ENCODE measurements at places on chromosomes 5 and 9. TPM values are rescaled to one million over a fixed set of nuclear protein-coding genes. Genes with fewer than 3 reads are reported as not detected.

GRCh38 chr5:142316051-142316450, 8.8 kb downstream of the SPRY4 start:
- no peaks in the 10 kb centered on the region for H3K27me3 ChIP-seq
- no peak overlapping the region for H3K27ac ChIP-seq
- H3K4me1 ChIP-seq, result peaks cover 5% of the 10 kb centered on the region
- no peak for DNase-seq
- H3K4me3 ChIP-seq, result no peak overlapping the region

DNA sequence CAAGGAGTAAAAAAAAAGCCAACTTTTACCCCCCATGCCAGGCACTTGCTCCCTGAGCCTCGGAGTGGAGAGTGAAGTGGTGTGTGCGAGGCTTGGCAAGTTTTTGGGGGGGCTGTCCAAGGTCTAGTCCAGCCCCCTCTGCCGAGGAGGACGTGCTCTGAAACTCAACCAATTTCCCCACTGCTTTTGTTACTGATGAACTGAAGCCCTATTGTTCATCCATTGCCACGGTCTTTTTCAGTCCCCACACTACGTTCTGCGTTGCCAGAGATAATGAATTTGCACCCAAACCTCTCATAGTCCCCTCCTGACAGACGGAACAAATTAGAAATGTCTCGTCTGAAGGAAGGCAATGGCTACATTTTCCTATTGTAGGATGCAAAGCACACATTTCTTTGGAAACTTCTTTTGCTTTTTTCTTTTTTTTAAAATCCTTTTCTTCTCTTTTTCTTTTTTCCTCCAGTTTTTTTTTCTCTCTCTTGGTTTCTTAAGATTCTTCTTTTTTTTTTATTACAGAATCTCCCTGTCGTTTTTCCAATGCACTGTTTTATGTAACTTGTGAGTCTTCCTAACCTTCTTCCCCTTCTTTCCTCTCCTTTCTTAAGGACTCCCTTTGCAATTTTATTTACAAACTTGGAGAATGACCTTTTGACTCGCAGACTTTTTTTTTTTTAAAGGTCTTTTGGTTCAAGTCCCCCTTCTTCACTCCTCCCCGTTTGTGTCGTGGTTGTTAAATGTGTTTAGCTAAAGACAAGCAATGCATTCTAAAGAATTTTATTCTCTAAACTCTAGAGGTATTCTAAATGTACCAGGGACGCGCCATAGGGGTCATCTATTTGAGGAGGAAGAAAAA, 209.5 kb downstream of the MEF2C start:
- H3K27me3 ChIP-seq, result peaks cover 79% of the 10 kb centered on the region
- DNase-seq, result no peak
- H3K4me1 ChIP-seq, result no peaks in the 10 kb centered on the region
- H3K27ac ChIP-seq, result no peak overlapping the region
- no peak overlapping the region for H3K4me3 ChIP-seq

GRCh38 chr9:79800578-79800977, 228.8 kb downstream of the TLE4 start:
- no peak overlapping the region for H3K4me3 ChIP-seq
- no peaks in the 10 kb centered on the region for H3K4me1 ChIP-seq
- no peaks in the 10 kb centered on the region for H3K36me3 ChIP-seq
- H3K27ac ChIP-seq, result no peak overlapping the region
- no peak for DNase-seq
- H3K27me3 ChIP-seq, result no peaks in the 10 kb centered on the region

Gene LRRC14B
- total RNA-seq, result not detected

GRCh38 chr9:27189426-27189825, 80.4 kb downstream of the TEK start:
- no peak overlapping the region for H3K27ac ChIP-seq
- DNase-seq, result no peak
- no peaks in the 10 kb centered on the region for H3K36me3 ChIP-seq
- H3K4me3 ChIP-seq, result no peak overlapping the region
- no peaks in the 10 kb centered on the region for H3K4me1 ChIP-seq

GRCh38 chr9:22916148-22916547, 469.5 kb downstream of the DMRTA1 start:
- no peaks in the 10 kb centered on the region for H3K4me1 ChIP-seq
- H3K27me3 ChIP-seq, result no peaks in the 10 kb centered on the region
- no peaks in the 10 kb centered on the region for H3K36me3 ChIP-seq
- no peak for DNase-seq

DNA sequence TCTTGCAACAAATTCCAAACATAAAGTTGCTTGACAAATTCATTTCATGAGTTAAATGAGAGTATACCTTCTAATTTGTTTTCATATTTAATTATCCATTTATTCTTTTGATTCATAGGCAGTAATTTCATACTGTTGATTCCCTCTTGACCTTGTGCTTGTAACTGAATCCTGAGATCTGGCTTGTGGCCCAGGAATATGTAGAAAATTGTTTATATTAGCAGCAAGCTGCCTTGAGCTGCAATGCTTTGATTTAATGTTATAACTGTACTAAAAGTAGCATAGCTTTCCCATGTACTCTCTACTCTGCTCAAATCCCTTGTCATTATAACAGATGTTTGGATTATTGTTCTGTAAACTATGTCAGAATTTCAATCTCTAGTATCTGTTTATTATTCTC, 780.7 kb downstream of the NR2F1-AS1 start:
- no peak overlapping the region for H3K4me3 ChIP-seq
- no peaks in the 10 kb centered on the region for H3K4me1 ChIP-seq
- no peak for DNase-seq
- no peaks in the 10 kb centered on the region for H3K36me3 ChIP-seq
- no peaks in the 10 kb centered on the region for H3K27me3 ChIP-seq

Gene BHMT
- total RNA-seq, result 0.21 TPM

- no peaks in the 10 kb centered on the region for H3K4me1 ChIP-seq
- H3K36me3 ChIP-seq, result no peaks in the 10 kb centered on the region
- no peak overlapping the region for H3K27ac ChIP-seq
These were observed 141.4 kb downstream of the EBF1 start for GRCh38 chr5:158958021-158958994.

GRCh38 chr9:114775981-114776380, 29.9 kb downstream of the TNFSF15 start:
- H3K27me3 ChIP-seq, result no peaks in the 10 kb centered on the region
- no peak for DNase-seq
- no peak overlapping the region for H3K27ac ChIP-seq
- H3K36me3 ChIP-seq, result no peaks in the 10 kb centered on the region
- no peaks in the 10 kb centered on the region for H3K4me1 ChIP-seq
- no peak overlapping the region for H3K4me3 ChIP-seq

DNA sequence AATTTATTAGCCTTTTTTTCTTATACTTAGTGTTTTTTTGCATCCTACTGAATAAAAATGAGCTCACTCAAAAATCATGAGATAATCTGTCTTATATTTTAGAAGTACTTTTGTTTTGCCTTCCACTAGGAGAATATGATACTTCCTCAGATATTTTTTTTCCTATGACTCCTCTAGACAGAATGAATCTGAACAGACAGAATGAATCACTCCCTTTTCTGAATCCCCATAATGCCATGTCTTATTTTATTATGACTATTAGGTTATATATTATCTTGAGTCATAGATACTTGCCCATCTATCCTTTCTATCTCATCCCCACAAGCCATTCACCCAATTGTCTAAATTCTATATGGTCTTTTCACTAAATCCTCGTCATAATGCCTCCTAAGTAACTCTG, 134.6 kb downstream of the BRINP1 start:
- no peaks in the 10 kb centered on the region for H3K27me3 ChIP-seq
- H3K4me3 ChIP-seq, result no peak overlapping the region
- no peaks in the 10 kb centered on the region for H3K4me1 ChIP-seq
- no peak overlapping the region for H3K27ac ChIP-seq
- no peak for DNase-seq
